ENCODE measurements at places on chromosomes 2 and 18.

DNA sequence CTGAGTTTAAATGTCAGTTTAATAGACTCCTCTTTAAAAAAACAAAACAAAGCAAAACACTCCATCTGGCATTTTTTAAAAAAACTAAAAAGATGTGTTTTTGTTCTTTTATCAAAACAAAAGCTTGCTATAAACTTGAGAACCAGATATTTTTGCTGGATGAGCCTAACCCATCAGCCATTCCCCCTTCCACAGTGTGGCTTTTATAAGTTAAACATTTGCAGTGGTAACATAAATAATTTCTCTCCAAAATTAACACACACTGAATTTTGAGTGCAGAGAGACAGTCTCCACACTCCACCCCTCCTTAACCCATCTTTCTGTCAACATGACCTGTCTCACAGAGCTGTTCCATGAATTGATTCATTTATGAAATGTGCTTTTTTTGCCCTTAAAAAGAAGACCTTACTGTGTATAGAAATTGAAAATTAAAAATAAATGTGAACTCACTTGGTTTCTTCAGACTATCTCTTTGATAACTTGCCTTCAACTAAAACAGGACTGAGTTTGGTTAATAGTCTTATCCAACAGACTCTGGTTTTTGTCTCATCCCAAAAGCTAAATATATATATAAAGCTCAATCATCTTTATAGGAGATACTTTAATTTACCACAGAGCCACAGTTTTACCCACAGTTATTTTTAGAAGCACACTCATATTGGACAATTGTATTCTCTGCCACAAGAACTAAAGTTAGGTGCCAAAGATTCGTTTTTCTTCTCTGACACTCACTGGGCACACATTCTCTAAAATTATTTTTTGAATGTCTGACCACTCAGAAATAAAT, 64.8 kb upstream of the STK39 start:
- no peak for DNase-seq

DNA sequence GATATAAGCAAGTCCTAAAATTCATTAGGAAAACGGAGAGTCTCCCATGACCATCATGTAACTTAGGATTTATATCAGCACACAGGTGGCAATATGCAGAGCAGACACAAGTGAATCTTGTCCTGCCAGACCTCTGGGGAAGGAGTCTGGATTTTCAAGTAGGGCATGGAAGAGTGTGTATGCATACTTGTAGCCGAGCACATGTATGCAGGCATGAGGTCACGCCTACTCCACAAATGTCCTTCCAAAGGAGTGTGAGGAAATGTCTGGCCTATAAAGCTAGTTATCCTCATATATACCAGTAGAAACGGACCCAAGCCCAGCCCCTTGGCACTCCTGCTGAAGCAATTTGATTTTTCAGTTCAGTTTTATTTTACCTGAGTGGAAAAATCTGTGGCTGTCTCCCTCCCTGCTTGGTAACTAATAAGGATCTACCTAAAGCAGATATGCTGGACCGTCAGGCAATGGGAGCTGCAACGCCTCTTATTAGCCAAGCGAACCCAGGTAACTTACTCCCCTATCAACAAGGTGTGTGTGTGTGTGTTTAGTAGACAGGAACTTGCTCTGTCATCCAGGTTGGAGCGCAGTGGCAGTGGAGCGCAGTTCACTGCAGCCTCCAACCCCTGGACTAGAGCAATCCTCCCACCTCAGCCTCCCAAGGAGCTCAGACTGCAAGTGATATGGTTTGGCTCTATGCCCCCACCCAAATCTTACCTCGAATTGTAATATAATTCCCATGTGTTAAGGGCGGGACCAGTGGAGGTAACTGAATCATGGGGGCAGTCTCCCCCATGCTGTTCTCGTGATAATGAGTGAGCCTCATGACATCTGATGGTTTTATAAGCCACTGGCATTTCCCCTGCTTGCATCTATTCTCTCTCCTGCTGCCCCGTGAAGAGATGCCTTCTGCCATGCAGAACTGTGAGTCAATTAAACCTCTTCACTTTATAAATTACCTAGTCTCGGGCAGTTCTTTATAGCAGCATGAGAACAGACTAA, 2.8 kb downstream of the STAT1 start:
- DNase-seq = no peak

- no peak for DNase-seq
Observed at GRCh38 chr2:168392024-168392423, 64.0 kb upstream of the CERS6 start.

GRCh38 chr2:182448371-182448770, 21.5 kb upstream of the PDE1A start:
- no peak for DNase-seq

DNA sequence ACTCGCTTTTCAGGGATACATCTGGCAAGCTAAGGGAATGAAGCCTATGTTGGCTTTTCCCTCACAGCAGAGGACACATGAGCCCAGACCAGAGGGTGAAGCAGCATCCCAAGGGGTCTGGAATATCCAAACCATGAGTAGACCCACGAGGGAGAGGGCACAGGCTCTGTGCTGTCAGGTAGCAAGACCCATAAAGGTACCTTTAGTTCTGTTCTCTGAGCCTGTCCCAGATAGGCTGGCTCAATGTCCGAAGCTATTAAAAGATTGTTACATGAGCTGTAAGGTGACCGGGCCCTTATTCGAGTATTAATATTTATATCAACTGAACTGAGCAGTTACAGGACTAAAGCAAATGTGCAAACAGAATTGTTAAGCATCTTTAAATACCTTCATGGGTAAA, 52.2 kb downstream of the TPGS2 start:
- DNase-seq = no peak

DNA sequence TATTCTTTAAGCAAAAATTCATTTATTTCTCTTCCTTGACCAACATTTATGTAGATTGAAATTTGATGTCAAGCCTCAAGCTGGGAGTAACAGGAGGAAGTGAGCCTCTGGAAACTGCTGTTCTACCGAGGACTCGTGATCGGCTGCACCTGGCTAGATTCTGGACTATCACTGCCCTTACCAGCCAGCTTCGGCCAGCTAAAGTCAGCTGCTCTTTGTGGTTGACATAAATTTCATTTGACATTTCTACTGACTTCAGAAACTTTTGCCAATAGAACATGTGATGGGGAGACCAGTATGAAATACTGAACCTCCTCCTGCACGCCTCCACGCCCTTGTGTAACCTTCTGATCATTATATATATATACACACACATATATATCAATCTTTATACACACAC, 74.2 kb upstream of the RGPD5 start:
- DNase-seq = no peak

DNA sequence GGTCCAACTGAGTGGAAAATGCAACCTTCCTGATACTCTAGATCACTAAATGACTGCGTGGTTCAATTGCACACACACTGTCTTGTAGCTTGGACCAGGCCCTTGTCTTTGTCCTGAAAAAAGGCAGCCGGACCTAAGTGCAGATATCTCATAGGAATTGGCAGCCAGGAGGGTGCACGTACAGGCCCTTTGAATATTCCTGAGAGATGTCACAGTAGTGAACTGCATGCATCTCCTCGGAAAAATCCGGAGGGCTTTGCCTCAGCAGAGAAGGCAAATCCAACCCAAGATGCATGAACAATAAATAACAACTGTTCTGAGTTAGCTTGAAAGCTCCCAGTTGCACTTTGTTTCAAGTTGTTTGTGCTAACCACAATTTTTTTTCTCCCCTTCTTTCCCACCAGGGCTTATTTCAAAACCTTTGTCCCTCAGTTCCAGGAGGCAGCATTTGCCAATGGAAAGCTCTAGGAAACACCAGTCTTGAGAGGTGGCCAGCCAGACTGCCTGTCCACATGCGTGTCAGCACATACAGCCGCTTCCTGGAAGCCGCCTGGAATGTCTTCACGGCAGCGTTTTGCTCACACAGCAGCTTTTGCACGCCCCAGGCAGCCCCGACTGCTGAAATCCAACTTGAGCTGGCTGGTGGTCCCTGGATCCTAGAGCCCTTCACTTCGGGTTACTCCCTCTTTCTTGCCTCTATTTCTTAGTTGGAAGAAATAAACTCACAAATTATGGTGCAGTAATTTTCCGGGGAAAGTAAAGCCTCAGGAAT, 54.4 kb upstream of the FOSL2 start:
- DNase-seq = no peak
